Umbilical cord (tissue), 2 donors: ENCODE measurements at places on chromosomes 6 and 20. TPM values are rescaled to one million over a fixed set of nuclear protein-coding genes. Genes with fewer than 3 reads are reported as not detected.

SPAG4 gene
- total RNA-seq, result 15.6 TPM

DNA sequence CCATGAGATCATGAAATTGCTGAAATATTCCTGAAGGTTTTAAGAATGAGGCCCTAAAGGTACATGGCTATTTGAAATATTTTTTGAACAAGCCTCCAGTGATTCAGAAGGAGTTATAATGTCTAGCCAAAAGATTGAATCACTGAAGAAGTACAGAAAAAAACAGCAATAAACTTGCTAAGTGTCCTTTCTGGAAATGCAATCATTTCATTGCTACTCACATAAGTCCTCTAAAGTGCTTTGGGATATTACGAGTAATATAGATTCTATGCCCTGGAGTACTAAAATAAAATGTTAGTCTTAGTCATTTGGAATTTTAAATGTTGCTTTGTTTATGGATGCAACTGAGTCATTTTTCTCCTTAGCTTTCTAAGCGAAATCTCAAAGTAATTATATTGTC is 32.7 kb downstream of the CENPW start:
- DNase-seq, result no peak

DNA sequence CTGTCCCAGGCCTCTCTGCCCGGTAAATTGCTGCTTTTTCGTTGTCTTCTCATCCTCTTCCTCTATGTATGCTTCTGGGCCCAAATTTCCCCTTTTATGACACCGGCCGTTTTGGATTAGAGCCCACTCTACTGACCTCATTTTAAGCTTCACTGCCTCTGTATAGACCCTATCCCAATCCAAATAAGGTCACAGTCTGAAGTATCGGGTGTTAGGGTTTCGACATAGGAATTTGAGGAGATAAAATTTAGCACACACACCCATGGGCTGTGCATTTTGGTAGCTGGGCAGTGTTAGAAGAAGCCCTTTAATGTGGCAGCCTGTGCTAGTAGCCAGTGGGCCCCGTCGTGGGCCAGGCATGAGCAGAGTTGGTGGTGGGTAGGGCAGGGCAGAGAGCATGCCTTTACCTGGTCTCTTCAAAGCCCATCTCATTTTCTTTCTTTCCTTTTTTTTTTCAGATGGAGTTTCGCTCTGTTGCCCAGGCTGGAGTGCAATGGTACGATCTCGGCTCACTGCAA is 27.9 kb upstream of the EZR start:
- peak; percentile 77 for DNase-seq

DNA sequence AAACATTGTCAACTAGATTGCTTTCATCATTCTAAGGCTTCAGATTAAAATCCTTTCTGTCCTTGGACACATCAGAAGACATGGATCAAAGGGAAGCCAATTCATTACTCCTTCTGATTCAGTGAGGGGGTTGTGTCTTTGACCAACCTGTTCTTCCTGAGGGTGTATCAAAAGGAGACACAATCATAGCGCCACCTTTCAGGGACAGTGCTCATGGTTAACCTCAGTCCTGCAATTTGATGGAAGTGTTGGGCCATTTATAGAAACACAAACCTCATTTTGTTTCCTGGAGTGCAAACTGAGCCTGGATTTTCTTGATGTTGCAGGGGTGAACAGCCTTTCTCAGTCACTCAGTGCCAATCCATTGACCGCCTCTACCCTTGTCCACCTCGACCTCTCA is 163.9 kb upstream of the SCGN start:
- DNase-seq, result no peak

GRCh38 chr6:137233911-137234863 is 15.0 kb upstream of the IFNGR1 start:
- peak; percentile 68 for DNase-seq

TMEM74B gene
- total RNA-seq, result 3.4 TPM

DNA sequence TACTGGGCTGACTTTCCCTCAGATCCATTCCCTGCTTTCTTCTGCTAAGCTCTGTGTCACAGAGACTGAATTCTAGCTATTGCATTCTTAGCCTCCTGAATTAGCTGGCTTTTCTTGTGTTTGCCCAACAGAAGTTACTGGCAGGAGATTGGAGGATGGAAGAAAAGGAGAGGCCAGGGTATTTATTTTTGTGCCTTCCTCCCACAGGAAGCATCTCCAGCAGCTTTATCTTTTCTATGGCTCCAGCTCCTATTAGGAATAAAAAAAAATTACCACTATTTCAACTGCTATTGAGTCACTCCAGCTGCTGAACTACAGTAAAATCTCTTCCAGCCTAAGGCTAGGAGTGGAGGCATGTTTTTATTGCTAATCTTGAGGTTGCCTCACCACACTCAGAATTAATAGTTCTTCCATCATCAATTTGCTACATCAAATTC is 492.4 kb downstream of the RFPL4B start:
- peak; percentile 84 for DNase-seq

- no peak for DNase-seq
These were observed 8.6 kb downstream of the PNLDC1 start for GRCh38 chr6:159808647-159809046.

PRSS35 gene
- total RNA-seq, result 34.7 TPM

GTSF1L gene
- total RNA-seq, result not detected

CGAS gene
- total RNA-seq, result 13.0 TPM

CRYBG1 gene
- total RNA-seq, result 16.9 TPM

GRCh38 chr6:167990016-167990945 is 7.2 kb upstream of the KIF25 start:
- no peak for DNase-seq

GRCh38 chr6:125930765-125931418 is 25.7 kb upstream of the HINT3 start:
- DNase-seq, result no peak

DNA sequence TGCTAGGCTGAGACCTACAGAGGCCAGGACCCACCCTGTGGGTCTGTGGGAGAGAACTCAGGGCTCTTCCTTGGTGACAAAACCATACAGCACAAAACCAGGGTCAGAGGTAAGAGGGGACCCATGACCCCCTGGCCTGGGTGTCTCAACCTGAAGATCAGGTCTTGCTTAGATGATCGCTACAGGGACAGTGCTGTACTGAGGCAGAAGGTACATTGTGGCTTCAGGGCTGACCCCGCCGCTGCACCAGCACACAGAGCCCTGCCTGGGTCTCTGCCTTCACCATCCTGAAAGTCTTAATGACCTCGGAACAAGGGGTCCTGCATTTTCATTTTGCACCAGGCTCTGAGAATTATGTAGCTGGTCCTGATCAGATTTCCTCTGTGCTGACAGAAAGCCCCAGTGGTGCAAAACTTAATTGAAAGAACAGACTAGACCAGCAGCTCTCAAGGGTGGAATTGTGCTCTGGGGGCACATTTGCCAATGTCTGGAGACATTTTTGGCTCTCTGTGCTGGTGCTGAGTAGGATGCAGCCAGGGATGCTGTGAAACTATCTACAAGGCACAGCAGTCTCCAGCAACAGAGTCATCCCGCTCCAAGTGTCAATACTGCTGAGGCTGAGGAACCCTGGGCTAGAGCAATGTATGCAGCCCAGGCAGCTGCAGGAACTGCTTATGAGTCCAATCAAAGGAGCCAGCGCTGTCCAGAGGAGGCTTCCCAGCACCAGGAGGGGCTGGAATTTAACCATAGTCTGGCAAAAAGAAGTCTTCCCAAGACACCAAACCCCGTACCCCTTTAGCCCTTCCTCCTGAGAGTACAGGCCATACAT is 254.9 kb downstream of the ERMARD start:
- no peak for DNase-seq

DNA sequence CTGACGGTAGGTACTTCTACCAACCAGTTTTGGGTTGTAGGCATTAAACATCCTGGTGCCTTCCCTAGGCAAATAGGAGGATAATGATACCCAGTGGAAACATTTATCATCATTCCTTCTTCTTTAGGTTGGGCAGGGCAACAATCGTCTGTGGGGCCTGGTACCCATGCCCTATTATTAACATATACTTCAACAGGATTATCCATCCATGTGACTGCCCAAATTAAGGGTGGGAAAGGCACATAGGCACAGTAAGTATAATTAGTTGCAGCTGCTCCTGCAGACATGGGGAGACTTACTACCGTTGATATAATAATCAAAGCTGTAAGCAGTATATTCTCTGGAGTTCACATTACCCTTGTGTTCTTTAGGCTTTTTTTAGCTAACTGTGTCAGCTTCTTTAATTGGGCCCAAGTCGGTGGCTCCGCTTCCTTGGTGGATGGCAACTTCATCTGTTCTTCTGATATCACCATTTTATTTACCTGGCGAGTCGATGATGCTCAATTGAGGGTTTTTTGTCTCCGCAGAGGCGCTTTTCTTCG is 16.8 kb downstream of the RPL7L1 start:
- DNase-seq, result no peak

GRCh38 chr6:89750338-89750737 is 69.3 kb downstream of the MDN1 start:
- DNase-seq, result no peak
